Coronary artery (tissue), 2 donors: ENCODE measurements at places on chromosomes 2 and 18.

DNA sequence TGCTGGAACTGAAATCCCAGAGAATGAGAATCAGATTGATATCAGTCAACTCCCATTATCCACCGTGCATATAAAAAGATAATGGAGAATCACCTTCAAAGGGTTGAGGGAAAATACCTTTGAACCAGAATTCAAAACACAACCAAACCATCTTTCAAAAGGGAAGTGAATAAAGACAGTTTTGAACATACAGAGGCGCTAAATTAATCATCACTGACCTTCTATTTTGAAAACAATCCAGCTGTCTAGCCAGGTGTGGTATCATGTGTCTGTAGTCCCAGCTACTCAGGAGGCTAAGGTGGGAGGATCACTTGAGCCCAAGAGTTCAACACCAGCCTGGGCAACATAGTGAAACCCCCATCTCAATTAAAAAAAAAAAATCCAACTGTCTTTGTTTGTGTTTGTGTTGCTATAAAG, 63.6 kb downstream of the TRABD2A start:
- DNase-seq, result no peak

GRCh38 chr2:158795195-158795924, at the start of gene DAPL1:
Gene DAPL1, plus strand, starts transcription at chr2:158795317. Its CDS starts 56 bp downstream, at chr2:158795373.
- no peak for DNase-seq

DNA sequence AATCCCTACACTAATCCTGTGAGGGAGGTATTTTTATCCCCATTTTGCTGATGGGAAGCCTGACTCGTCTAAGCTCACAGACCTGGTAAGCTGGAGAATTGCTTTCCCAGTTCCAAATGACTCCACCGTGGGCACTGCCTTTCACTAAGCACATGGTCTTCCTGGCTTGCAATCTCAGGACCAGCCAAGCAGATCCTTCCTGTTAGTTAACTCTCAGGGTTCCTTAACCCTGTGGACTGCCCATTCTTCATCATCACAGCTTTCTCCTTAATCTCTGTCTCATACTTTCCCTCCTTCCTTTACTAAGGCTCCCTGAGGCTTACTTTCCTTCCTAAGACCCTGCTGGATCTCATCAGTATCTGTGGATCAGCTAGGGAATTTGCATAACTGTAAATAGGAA, 122.2 kb upstream of the ZEB2 start:
- DNase-seq, result no peak

- peak; percentile 72 for DNase-seq
These were observed 105.2 kb upstream of the ID2 start for GRCh38 chr2:8576525-8577167.

DNA sequence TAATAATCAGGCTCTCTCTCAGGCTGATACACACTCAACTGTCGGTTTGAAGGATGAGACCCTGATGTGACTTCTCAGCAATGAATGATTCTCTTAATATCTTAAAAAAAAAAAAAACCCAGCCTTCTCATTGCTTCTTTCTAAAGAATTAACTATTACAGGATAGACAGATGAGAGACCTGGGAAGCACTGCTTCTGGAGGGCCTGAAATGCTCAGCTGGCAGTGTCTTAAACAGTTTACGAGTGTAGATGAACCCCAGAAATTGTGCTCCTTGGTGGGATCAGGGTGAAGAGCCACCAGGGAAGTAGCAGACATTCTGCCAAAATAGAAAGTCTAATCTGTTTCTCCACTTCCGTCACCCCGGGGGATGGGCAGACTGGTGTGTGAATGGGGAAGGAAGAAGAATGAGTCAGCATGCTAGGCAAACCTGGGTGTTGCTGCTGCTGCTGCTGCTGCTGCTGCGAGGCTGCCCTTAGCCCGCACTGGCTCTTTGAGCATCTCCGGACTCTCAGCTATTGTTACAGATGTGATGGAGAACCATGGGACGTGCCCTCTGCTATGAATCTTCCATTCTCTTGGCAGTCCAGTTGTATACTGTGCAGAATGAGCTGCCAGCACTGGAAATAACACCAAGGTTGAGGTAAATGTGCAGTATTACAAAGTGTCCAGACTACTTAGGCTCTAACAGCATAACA, 158.4 kb downstream of the SETBP1 start:
- no peak for DNase-seq

- no peak for DNase-seq
These were observed 515.3 kb upstream of the MEX3C start for GRCh38 chr18:51712821-51713220.

DNA sequence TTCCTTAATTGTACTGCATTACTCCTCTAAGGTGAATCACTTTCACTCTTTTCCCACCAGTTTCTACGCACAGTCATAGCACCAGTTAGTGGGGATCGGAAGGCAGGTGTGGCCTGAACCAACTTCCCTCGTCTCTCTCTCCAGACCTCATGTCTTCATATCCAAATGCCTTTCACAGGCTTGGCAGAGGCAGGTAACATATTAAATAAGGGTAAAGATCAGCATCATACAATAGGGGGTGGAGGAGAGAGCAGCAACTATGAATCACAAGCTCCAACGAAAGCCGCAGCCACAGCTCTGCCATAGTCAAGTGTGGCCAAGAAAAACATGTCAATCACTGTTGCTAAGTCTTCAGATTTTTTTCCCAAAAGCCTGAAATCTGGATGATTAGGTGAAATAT, 40.3 kb downstream of the AP1S3 start:
- no peak for DNase-seq

- no peak for DNase-seq
These were observed 169.2 kb downstream of the CDH20 start for GRCh38 chr18:61502472-61502871.

DNA sequence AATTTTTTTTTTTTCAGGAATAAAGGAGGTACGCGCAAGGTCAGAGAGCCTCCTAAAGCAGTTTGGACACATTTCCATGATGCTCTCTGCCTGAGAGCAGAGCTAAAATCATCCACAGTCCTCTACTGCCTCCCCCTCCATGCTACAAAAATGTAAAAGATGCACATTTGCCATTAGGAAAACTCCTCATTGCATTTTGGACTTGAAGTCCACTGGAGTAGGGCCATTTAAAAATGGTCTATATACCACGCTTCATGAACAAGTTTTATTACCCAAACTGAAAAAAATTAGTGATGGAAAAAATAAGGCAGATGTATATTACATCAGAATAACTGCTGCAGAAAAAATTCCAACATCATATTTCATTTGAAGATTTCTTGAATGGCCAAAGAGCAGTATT, 256.0 kb downstream of the AFF3 start:
- no peak for DNase-seq

- DNase-seq, result no peak
These were observed 241.8 kb downstream of the CPS1 start for GRCh38 chr2:210798180-210798579.

DNA sequence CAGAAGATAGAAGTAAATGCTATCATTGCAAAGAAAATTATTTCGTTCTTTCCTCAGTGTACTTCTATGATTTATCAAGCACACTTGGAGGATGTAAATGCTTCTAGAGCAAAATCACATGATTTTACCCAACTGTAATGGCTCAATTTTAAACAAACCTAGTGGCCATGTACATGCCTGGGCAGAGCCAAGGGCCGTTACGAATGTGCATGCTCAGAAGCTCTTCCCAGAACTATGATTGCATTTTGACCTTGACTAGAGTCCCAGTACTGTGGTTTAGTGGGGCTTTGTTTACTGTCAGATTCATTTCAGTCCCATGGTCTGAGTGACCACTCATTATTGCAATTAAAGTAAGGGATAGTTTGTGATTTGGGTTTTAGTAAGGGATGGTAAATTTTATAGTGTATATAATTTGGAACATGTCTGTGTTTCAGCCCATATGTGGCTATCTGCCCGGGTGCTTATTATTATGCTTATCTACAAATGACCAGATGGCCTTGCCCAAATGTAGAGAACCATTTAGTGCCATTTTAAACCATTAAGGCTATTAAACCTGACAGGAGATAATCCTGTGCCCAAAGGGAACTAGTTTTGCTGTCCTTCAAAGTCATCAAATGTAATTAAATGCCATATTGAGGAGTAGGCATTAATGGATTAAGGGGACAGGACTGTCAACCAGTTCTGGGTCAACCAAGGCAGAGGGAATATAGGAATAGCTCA, 239.1 kb downstream of the ICOS start:
- DNase-seq, result no peak

- no peak for DNase-seq
These were observed 218.0 kb downstream of the IRS1 start for GRCh38 chr2:226581661-226582060.

- DNase-seq, result no peak
These were observed 258.9 kb downstream of the METTL4 start for GRCh38 chr18:2312440-2312839.

GRCh38 chr2:128282246-128282975, 36.3 kb downstream of the HS6ST1 start:
- no peak for DNase-seq

DNA sequence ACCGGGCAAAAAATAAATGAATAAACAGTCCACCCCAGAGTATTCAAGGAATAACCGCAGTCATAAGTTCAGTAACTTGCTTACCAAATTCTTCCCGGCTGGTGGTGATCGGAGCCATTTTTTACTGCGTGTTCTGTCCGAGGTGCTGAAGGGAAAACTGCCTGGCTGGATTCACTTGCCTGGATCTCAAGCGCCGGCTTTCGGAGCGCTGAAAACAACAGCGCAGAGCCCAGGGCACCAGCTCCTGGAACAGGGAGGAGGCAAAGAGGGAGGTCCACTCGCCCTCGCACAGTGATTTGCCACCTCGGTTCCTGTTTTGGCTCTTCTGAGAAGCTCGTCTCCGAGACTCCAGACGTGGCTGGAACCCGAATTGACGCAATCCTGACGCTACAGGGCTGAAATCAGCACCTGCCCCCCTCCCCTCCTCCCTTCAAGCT, at the start of gene SYT4:
Gene SYT4, minus strand, starts transcription at position 327 of the 437 bp plus-strand sequence. Its CDS starts 209 bp downstream, at position 118.
- no peak for DNase-seq

DNA sequence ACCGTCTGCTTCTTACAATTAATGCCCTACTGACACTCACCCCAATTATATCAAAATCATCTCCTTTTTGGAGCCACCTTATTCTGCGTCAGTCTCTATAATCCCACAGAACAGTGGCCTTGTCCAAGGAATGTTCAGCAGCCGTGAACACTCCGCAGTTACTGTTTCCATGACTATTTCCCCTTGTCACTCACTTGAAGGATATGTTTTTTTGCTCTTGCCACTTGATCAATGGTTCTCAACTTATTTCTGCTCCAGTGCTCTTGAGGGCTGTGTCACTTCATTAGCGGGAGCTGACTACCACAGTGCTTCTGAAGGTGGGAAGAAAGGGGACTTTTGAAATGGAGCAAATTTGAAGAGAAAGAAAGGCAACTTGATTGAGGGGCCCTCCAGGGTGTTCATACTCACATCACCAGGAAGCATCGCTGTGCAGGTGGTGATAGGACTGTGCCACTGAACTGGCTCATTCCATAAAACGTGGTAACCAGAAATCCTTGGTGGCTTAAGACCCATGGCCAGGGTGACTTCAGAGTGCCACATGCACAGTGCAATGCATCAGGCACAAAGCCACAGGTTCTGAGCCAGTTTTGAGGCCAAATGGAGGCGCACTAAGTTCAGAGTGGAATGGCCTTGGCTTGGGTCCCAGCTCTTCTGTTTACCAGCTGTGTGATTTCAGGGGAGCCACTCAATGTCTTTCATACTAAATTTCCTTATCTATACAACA, 320.6 kb upstream of the RAB12 start:
- no peak for DNase-seq

GRCh38 chr2:101794141-101794540, 96.6 kb downstream of the MAP4K4 start:
- DNase-seq, result no peak

GRCh38 chr2:239121600-239122012, 273.7 kb downstream of the TWIST2 start:
- DNase-seq, result no peak

DNA sequence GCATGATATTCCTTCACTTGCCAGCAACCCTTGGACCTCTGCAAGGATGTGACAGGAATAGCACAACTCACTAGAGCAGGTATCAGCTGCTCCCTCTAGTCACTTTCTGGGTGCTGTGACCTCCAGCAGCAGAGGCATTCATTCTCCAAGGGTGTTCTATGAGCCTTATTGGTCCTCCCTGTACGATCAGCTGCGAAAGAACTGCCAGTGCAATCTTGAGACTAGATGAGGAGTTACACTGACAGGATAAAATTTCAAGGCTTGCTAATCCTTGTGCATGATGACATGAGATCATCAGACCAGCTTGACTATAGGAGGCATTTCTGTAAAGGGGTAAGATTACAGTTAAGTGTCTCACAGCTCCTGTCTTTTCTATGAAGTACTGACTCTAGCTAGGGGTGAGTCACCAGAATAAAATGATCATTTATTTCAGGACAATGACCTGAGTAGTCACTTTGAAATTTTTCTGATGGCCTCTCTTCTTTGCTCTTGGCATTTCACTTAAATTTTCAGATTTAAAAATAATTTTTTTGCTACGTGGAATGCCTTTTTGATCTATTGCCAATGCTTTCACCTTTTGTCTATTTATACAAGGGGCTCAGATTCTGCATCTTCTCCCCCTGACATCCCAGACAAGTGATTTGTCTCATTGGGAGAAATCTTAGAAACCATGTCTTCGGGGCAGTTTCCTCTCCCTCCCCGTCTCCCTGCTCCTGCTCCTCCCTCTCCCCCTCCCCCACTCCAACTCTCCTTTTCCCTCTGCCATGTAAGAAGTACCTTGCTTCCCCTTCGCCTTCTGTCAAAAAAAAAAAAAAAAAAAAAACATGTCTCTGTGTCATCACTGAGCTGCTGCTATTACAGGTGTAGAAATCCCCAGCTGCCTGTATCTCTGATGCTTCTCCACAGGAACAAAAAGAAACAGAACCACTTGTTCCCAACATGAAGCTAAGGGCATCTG, 49.2 kb upstream of the FRZB start:
- no peak for DNase-seq

GRCh38 chr2:328761-329160, 40.9 kb upstream of the ALKAL2 start:
- no peak for DNase-seq

DNA sequence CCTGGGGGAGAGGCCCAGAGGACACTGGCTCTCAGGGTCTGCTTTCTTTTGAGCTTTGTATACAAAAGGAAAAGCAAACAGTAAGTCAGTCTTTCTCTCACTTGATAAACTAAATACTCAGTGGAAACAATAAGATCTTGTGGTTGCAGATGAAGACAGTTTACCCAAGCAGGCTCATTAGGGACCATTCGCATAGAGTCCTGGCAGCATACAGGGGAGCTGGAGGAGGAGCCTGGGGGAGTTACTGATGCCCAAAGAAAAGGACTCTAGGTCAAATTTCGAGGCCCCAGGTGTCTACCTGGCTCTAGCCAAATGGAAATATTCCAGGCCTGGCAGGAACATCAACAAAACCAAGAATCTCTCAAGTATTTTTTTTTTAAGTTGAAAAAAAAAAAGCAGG, 225.3 kb downstream of the CNTNAP5 start:
- no peak for DNase-seq
